ENCODE measurements at places on chromosomes 7 and 10.

GRCh38 chr7:117674617-117675016, 194.8 kb downstream of the CFTR start:
- DNase-seq: no peak

- DNase-seq: no peak
Observed at GRCh38 chr10:27618906-27619305, 114.8 kb downstream of the RAB18 start.

DNA sequence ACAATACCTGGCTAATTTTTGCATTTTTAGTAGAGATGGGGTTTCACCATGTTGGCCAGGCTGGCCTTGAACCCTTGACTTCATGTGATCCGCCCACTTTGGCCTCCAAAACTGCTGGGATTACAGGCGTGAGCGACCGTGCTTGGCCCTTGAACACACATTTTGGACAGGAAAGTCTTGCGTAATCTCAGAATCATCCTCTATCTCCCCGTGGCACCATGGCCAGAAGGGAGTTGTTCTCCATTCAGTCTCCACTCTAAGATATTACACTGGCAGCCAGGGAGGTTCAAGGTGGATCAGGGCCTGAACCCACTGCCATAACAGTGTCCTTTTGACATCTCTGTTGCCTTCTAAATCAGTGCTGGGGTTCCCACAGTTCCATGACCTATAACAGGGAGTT, 29.2 kb upstream of the GALNTL5 start:
- no peak for DNase-seq

GRCh38 chr7:16399265-16399831, 22.0 kb downstream of the CRPPA start:
- no peak for DNase-seq

- DNase-seq: no peak
Observed at GRCh38 chr7:157581740-157582139, 244.9 kb downstream of the DNAJB6 start.

GRCh38 chr7:28102797-28103196, 77.8 kb downstream of the JAZF1 start:
- DNase-seq: peak; percentile 30

GRCh38 chr10:120799849-120800248, 51.3 kb upstream of the WDR11 start:
- no peak for DNase-seq

GRCh38 chr7:44471436-44471835, 19.0 kb downstream of the NUDCD3 start:
- no peak for DNase-seq

All from GM03348 (cell line).